ENCODE measurements at places on chromosomes 2 and 18.

DNA sequence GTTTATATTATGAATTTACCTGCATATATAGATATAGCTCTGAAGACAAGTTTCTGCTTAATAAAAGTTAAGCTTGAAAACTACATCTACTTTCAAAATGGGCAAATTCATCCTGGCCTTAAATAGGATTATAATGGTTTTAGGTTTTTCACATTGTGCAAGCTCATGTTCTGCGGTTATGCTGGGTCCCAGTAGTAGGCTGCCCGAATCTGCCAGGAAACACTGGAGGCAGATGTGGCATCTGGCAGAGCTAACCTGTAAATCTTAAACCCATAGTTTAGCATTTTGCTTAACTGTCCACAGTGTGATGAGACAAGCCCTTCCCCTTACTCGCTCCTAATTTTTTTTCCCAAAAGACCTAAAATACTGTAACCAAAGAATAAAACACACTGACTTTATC is 234.2 kb downstream of the TCF4 start:
- DNase-seq, result no peak

DNA sequence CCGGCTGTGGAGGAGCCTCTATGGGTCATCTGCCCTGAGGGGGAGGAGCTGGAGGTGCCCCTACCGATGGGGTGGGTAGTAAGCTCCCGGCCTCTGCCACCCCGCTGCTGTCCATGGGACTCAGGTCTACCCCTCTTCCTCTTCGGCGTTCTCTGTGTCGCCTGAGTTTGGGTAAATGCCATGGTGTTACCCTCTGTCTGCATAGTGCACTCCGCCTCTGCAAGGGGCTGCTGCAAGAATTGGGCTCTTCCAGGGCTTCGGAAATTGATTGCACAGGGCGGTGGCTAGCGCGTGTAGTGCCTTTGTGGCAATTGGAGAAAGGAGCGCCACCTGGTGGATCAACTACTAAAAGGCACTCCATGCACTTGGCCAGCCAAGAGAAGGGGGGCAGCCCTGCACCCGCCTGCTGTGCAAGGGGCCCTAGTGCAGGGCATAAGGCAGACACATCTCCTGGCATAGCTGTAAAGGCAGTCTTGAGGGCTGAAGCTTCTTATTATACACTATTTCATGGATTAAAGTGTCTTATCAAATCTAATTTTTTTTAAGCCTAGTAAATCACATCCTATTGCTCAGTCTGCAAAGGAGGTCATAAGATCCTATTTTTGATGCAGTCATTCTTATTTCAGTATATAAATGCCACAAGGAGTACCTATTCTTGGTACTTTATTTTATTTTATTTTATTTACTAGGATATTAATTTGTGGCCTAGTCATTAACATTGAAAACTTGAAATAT is 308.9 kb downstream of the PDE11A start:
- DNase-seq, result peak; percentile 37

DNA sequence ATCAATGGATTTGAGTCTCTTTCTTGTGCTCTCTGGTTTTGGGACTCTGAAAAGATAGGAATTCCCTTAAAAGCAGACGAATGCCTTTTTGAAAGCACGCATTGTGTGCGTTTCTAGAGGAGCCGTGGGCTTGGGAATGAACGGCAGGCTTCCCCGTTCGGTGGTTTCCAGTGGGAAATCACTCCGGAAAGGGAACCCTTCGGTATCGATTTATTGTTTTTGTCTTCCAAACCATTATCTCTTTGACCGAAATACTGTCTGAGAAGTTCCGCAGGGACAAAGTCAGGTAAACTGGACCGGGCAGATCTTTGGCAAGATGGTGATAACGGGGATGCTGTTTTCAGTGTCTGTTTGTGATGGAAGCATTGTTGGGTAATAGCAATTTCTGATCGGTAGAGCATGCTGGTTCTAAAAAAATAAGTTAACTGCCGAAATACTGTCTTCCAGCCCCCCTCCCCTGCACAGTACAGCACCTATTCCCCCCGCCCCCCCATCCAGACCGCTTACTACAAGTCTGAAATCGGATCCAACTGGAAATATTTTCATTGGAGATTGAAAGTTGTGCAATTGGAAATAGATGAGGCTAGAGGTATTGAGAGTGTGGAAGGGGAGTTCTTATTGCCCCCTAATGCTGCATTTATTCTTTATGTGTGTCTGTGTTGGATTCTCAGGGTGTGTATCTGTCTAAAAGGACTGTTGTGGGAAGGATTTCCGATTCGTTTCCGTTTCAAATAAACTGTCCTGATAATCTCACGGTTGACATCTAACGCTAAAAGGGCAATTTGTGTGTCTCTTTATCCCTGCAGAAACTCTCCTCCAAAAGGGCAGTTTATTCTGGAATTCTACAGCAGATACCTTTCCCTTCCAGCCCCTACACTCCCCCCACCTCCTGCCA is 635 bp downstream of the SETBP1 start:
- DNase-seq, result peak; percentile 44

DNA sequence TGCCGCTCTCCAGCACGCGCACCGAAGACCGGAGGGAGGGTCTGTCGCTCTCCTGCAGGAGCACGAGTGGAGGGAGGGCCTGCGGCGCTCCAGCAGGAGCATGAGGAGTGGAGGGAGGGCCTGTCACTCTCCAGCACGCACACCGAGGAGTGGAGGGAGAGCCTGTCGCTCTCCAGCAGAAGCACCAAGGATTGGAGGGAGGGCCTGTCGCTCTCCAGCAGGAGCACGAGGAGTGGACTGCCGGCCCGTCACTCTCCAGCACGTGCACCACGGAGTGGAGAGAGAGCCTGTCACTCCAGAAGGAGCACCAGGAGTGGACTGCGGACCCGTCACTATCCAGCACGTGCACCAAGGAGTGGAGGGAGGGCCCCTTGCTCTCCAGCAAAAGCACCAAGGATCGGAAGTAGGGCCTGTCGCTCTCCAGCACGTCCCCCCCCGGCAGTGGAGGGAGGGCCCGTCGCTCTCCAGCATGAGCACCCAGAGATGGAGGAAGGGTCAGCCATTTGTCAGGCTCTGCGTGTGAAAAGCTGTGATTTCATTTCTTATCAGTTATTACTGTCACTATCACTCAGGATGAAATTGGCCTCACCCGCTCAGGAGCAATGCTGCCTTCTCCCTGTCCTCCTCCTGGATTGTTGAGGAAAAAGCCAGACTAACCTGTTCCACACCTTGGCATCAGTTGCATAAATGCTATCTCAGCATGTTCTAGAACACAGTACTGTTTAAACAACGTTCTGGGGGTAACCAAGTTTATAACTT is 35.9 kb downstream of the ADI1 start:
- DNase-seq, result no peak

DNA sequence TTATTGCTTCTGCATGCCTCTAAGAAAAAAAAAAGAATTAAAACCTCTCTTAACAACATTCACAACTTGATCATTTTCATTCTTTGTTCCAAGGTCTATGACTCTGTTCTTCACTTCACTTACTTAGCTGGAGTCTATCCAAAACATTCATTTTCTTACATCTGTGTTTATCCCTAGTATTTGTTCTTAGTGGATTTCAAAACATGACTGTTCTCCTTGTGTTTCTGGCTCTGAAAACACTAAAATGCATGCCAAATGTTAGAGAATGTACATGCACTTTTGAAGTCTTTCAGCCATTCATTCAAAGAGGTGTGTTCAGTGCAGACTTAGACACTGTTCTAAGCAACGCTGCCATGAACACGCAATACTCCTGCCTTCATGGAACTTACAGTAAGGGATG is 138.8 kb downstream of the CNTNAP5 start:
- no peak for DNase-seq

GRCh38 chr2:215971671-215972070 is 41.7 kb downstream of the MREG start:
- DNase-seq, result no peak

- no peak for DNase-seq
Measured at GRCh38 chr2:164896226-164896625, 54.6 kb upstream of the COBLL1 start.

DNA sequence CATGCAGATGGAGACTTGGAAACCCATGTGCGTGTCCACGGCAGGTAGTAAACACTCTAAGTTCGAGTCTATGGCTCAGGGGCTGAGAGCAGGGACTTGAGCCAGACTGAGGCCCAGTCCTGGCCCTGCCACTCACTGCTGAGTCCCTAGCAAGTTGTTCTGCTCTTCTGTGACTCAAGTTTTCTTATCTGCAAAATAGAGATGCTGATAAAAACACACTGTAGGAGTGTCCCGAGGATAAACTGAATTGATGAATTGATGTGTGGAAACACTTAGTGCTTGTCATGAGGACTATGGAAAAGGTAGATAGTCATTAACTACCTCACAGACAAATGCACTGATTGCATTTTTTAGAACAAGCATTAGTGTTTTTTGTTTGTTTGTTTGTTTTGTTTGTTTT is 73.2 kb downstream of the BOLA3 start:
- DNase-seq, result no peak

DNA sequence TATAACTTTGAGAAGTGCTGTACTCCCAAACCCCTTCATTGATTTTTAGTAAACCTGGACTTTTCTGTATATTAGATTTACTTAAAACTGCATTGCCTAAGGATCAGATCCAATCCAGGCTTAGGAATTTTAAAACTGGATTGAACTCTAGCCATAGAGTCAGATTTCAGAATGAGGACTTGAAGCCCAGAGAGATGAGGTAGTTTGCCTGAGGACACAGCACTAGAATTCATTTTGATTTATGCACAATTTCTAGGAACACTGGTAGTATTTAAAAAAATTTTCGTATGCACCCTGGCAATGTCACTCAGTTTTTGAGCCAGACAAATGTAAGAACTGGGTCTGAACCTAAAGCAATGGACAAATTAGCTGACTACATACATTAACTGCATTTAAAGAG is 144.9 kb downstream of the KCTD1 start:
- DNase-seq, result no peak

DNA sequence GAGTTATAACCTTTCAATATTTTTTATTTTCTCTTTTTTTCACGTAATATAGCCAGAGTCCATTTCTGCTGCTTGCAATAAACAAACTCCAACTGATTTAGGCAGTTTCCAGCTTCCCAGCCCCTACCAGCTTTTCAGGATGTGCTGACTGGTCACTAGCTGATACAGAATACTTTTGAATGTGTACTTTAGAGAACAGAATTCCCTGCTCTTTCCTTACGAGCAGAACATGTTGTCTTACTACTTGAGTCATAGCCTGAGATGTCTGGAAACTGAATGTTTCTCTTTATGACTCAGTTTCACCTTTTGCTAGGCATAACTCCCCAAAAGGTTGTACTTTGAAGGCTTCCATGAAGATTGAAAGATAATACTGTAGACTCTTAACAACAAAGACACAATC is 44.5 kb upstream of the KCNE4 start:
- DNase-seq, result no peak

DNA sequence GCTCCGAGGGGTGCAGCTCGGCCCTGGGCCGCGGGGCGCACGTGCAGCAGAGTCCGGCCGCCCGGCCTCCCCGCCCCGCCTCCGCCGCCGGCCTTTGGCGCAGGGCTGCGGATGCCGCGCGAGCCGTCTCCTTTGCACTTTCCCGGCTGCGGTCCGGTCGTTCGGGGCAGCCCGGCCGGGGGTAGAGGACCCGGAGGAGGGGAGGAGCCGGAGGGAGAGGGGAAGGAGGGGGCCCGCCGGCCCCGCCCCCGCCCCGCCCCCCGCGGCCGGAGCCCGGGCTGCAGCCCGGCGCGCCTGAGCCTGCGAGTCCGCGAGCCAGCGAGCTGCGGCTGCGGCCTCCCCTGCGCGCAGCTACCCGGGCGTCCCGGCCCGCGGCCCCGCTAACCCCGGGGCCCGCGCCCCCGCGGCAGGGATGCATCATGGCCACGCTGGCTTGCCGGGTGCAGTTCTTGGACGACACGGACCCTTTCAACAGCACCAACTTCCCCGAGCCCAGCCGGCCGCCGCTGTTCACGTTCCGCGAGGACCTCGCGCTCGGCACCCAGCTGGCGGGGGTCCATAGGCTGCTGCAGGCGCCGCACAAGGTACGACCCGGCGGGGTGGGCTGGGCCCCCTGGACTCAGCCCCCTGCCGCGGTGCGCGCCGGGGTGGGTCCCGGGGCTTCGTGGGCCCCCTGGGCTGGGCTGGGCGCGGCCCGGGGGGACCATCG is at the start of gene FHOD3:
Gene FHOD3, plus strand, starts transcription at position 297 of the 709 bp plus-strand sequence. Its CDS starts 123 bp downstream, at position 420.
- DNase-seq, result peak; percentile 50

- DNase-seq, result no peak
Measured at GRCh38 chr2:230666885-230667712, 45.5 kb upstream of the CAB39 start.

DNA sequence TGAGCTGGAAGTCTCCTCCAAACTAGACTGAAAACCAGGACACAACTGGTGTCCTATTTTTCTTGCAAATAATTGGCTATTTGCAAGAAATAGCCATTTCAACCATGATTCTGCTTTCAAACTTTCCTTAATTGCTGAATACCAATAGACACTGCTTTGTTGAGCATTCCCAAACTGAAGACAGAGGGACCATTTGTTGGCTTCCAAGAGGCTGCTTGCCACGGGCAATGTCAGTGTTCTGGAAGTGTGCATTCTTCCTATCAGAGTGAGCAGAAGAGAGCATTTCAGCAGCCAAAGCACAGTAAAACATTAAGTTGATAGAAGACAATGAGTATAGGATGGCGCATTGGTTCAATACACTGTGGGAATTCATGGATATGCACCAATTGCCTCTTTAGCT is 360.5 kb upstream of the RGPD4 start:
- DNase-seq, result no peak

- DNase-seq, result no peak
Measured at GRCh38 chr2:179898873-179899272, 37.5 kb upstream of the ZNF385B start.

- DNase-seq, result no peak
Measured at GRCh38 chr18:58315041-58315440, 271.0 kb downstream of the NEDD4L start.

GRCh38 chr2:187165936-187166610 is 282.0 kb downstream of the CALCRL start:
- no peak for DNase-seq

GRCh38 chr2:164847981-164848741 is 6.5 kb upstream of the COBLL1 start:
- no peak for DNase-seq

GRCh38 chr2:128301501-128301966 is 17.1 kb downstream of the HS6ST1 start:
- DNase-seq, result no peak

DNA sequence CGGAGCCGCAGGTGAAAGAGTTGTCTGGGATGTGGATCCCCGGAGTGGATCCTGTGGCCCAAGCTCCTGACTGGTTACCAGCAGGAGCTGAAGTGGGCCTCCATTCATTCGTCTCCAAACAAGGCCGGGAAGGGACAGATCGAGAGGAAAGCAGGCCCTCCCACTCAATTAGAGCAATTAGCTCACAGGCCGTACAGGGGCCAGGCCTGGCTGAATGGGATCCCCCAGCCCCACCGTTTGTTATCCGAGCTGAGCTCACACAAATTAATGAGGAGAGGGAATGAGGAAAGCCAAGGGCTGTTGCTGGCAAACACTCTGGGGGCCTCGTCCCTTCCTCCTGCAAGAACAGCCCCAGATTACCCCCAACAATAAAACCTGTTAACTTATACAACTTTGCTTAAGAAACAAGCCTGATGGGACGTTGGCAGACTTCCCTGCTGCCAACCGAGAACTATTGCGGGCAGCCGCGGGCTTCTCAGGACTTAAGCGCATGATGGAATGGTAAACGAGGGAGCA is 338.0 kb downstream of the BCL11A start:
- DNase-seq, result no peak

GRCh38 chr2:178298785-178299212 is 104.5 kb downstream of the OSBPL6 start:
- no peak for DNase-seq

GRCh38 chr18:3645384-3646156 is 195.6 kb downstream of the TGIF1 start:
- DNase-seq, result no peak

Measured in cerebellum (tissue), 4 donors.